ENCODE measurements at places on chromosomes 5 and 9.
A peak's percentile ranks its signal among the peaks of the same experiment; 100 is the strongest.

- DNase-seq = no peak
Measured at GRCh38 chr5:91219803-91220371, 163.2 kb downstream of the ARRDC3 start.

GRCh38 chr5:96680759-96681470 is 18.7 kb downstream of the CAST start:
- no peak for DNase-seq

- DNase-seq = no peak
Measured at GRCh38 chr9:106502930-106503329, 360.0 kb upstream of the ZNF462 start.

DNA sequence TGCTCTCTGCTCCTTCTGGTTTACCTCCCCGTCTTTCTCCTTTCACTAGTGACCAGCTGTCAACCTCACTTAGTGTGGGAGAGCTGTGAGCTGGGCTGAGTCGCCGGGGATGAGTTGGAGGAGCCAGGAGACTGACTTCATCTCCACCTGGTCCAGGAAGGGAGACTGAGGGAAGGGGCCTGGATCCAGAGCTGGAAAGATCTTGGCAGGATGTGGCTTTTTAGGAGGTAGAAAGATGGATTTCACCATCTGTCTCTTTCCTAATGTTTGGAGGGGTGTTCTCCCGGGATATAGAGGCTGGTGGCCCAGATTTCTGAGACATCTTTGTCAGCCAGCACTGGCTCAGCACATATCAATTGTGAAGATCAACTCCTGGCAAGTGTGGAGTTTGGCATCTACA is 37.1 kb upstream of the TNC start:
- DNase-seq = no peak

GRCh38 chr9:110886832-110887231 is 151.4 kb downstream of the LPAR1 start:
- DNase-seq = no peak

GRCh38 chr9:138072897-138073296 is 195.3 kb downstream of the CACNA1B start:
- DNase-seq = no peak

GRCh38 chr5:137641148-137641547 is 94.7 kb downstream of the KLHL3 start:
- DNase-seq = no peak

DNA sequence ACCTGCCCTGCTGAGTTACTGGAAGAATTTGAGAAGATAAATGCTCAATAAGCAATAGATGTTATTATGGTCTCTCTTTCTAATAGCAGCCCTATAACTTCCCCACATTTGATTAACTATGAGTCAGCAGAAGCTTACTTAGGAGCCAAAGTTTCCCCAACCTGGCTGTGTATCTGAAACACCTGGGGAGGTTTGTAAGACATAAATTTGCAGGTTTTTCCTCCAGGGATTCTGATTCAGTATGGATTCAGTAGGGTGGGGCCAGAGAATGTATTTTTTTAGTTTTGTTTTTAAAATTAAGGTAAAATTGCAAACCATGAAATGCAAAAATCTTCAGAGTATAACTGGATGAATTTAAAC is 44.9 kb upstream of the GNPDA1 start:
- no peak for DNase-seq

GRCh38 chr5:53874409-53874808 is 314.0 kb downstream of the NDUFS4 start:
- no peak for DNase-seq

DNA sequence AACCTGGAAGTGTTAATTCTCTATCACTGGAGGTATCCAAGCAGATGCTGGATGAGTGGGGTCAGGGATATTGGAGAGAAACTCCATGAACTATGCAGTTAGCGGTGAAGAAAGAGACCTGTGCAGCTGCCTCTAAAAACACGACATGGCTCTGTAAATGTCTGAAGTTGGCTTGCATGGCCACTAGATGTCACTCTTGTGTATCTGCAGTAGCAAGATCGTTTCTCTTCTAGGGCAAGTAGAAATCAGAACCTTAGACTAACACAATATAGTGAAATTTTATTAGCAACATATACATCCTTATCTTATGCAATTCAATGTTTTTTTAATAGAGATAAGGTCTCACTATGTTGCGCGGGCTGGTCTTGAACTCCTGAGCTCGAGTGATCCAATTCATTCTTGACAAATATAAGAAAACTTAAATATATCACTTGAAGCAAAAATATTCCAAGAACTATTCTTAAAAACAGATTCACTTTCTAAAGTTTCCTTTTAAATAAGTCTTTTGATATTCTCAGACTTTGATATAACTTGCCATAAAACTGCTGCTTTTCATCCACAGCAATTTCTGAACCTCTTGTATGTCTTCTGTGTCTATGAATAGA is 2.9 kb downstream of the OR2S2 start:
- no peak for DNase-seq

GRCh38 chr5:14353726-14354474 is 210.8 kb downstream of the TRIO start:
- no peak for DNase-seq

GRCh38 chr9:132896264-132896663 is 17.6 kb downstream of the SPACA9 start:
- no peak for DNase-seq

- no peak for DNase-seq
Measured at GRCh38 chr9:98850851-98851729, 43.6 kb downstream of the GALNT12 start.

DNA sequence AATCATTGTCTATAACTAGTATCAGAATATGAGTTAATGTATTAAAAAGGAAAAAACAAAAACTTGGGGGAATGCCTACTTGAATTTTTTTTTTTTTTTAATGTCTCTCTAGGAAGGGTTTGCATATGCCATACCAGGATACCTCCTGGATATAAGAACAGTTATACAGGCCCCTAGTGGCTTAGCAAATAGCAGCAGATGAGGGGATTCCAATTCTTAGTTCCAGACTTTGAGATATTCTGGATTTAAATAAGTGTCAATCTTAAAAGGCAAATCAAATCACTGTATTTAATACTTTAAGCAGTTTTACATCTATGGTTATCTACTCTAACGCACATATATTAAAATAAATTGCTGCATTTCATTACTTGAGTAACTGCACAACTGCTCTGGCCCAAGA is 1055.5 kb upstream of the DMAC1 start:
- no peak for DNase-seq

- DNase-seq = no peak
Measured at GRCh38 chr5:72619677-72620076, 112.5 kb upstream of the ZNF366 start.

GRCh38 chr9:37036776-37037502 is 2.9 kb upstream of the PAX5 start:
- DNase-seq = no peak

- DNase-seq = peak; percentile 54
Measured at GRCh38 chr9:6007770-6008168, 7.7 kb downstream of the RANBP6 start.

DNA sequence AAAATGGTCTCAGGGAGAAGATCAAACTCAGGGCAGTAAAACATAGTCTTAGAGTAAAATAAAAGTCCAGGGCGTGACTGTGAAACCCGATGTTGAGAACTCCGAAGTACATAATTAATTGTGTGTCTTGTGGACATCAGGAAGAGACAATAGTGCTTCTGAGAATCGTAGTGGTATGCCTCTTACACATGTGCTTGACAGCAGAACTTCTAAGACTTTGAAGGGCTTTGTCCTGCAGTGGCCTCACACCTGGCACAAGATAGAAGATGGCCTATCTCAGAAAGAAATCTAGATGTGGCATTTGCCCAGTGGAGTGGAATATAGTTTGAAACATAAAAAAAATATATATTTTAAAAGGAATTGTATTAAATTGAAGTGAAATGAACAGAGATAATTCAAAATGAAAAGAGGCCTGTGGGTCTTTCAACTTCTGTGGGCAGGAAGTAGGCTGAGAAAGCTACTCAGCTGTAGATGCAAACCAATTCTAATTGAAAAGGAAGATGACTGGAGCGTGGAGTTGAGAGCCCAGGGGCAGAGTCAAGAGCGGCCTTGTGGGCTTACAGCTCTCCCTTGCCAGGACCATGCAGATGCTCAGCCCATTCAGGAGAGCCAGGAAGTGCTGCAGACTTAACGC is 468.4 kb downstream of the KDM4C start:
- no peak for DNase-seq

GRCh38 chr5:137648361-137648760 is 87.5 kb downstream of the KLHL3 start:
- no peak for DNase-seq

DNA sequence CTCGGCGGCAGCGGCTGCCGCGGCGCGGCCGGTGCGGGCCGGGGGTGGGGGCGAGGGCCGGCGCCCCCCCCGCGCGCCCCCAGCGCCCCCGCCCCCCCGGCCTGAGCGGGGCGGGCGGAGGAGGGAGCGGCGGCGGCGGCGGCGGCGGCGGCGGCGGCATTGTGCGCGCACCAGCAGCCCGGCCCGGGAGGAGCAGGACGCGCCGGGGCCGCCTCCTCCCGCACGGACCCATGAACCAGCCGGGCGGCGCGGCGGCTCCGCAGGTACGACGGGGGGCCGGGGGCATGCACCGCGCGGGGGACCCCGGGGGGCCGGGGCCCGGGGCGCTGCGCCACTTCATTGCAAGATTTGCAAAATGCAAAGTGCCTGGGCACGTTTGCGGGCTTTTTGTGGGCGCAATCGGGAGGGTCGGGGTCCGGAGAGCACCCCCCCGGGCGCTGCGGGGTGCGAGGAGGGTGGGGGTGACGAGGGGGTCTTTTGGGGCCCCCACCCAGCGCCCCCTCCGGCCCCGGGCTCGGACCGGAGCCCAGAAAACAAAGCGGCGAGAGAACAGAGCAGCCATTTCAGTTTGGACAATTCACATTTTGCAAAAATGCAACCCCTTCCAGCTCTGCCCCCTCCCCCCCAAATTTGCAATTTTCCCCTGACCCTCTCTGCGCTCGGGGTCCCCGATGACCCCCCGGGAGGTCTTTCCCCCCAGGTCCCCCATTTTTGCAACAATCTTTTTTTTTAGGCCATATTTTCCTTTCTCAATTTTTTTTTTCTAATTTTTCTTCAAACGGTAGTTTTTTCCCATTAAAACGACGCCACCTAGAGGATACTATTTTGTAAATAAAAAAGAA is at the start of gene ZNF618:
TSS of gene ZNF618 (plus strand) at position 159 of the 842 bp plus-strand sequence. CDS start at position 231, 72 bp downstream.
- no peak for DNase-seq

DNA sequence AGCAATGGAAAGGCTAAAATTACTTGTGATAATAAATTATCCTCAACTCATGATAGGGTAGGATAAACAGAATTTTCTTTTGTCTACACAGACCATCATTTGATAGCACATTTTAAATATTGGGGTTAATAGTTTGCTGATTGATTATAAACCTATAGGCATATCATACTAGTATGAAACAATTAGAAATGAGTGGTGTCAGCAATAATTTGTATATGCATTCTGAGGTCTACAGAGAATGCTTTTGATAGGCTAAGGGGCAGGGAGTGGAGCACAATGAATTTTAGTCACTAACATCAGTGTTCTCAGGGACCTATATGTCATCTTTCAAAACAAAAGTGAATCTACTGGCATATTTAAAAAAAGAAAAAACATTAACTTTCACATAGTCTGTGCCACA is 27.8 kb upstream of the NADK2 start:
- DNase-seq = no peak

GRCh38 chr5:160180931-160181330 is 48.4 kb upstream of the FABP6 start:
- DNase-seq = no peak

DNA sequence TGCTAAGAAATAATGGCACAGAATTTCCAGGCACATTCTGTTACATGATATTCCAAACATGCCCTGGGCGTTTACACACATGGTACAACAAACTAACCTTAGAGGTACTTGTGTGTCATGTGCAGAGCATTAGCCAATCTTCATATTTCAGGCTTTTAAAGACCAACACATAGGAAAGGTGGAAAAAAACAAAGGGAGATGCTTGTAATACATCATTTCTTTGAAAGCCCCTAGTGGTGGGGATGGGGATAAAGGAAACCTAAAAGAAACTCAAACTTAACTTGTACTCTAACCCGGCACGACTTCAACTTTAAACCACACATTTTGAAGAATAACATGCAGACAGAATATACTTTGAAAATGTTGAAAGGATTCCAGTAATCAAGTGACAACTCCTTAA is 133.6 kb downstream of the PTPRD start:
- DNase-seq = no peak

DNA sequence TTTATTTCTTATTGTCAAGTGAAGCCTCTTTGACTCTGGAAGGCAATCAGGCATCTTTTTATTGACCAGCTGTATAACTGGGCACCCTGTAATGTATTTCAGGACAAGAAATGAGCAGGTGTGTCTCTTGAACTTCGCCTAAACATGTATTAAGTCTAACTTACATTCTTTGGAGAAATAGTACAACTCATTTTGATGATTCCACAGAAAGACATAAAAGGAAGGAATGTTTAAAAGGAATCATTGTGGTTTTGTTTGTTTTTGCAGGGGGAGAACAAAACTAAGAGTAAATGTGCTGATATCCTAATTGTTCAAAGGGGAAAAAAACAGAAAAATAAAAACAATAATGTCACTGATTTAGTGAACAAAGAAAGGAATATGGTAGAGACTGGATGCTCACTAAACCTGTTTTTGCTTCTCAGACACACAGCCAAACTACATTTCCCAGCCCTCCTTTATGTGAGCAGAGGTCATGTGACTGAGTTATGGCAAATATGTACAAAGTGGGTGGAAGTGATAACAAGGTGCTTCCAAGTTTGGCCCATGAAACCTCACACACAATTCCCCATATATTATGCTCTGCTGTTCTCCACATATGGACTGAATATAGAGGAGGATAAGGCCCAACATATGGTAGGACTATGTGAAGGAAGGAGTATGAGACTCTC is 150.6 kb upstream of the ACOT12 start:
- DNase-seq = no peak

DNA sequence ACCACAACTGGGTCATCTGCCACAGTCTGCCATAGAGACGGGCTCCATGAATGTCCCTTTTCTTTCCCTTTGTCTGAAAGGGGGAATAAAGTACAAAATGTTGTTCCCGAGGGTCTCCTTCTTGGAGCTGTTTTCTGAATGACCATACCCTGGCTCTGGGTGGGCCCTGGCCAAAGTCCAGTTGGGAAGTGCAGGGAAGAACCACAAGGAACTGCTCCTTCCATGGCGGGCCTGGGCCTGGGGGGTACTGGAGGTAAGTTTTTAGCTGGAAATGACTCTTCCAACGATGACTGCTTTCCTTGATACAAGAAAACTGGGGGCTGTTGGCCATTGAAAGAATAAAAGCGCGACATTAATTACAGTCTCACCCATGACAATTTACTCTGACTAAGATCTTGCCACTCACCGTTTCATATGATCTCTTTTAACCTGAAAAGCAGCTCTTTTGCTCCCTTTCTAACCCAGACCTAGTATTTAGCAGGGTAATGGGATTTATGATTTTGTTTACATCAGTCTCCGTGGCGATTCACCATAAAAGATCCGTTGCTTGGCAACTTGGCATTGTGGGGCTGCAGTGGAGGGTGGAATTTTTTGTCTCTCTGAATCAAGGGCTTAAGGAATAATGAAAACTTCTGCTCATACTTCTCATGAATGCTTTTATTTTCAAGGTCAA is 89.2 kb upstream of the PTCH1 start:
- DNase-seq = no peak

Measured in activated CD8-positive, alpha-beta memory T cell treated with anti-CD3 and anti-CD28 coated beads for 48 hours (primary cell).